ENCODE measurements at places on chromosomes 2 and 18. TPM values are rescaled to one million over a fixed set of nuclear protein-coding genes. Genes with fewer than 3 reads are reported as not detected.

The LRP1B gene
- not detected for total RNA-seq

DNA sequence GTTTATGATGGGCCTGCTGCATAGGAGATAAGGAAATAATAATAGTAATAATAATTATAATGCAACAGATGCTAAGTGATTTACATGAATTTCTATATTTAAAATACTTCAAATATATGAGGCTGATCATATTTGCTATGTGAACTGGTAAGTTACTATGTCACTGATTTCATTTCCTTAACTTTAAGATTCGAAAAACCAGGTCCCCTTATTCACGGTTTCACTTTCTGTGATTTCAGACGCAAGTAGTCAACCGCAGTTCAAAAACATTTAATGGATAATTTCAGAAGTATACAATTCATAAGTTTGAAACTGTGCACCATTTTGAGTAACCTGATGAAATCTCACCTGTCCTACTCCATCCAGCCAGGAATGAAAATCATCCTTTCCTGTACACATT, 1697.1 kb upstream of the LRRTM1 start:
- no peak for DNase-seq
- H3K36me3 ChIP-seq = no peaks in the 10 kb centered on the region
- H3K4me3 ChIP-seq = no peak overlapping the region
- no peak overlapping the region for H3K27ac ChIP-seq
- H3K4me1 ChIP-seq = no peaks in the 10 kb centered on the region

The ANKRD30BL gene
- total RNA-seq = not detected

DNA sequence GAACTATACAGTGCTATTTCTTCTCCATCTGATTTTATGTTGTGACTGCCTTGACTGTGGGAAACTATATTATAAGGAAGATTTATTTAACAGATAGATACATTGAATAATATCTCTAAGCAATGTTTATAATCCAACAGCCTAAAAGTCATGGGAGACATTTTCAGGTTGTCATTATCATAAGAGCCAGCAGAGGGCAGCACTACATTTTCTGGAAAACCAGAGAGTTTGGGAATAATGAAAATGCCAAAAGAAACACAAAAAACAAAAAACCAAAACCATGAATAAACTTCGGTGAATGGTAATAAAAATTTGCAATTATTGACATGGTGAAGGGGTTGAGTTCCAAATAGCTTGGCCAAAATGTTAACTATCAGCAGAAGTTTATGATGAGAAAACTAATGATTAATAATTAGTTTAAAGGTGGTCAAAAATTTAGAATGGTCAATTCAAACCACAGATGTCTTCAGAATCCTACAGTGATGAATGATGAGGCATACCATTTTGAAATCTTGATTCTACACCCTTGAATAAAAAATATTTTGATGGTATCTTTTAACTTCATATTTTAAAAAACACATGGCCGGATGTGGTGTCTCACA, 4.7 kb downstream of the EEF1B2 start:
- no peak overlapping the region for H3K27ac ChIP-seq
- H3K36me3 ChIP-seq = peaks cover 24% of the 10 kb centered on the region
- H3K4me1 ChIP-seq = peaks cover 17% of the 10 kb centered on the region

DNA sequence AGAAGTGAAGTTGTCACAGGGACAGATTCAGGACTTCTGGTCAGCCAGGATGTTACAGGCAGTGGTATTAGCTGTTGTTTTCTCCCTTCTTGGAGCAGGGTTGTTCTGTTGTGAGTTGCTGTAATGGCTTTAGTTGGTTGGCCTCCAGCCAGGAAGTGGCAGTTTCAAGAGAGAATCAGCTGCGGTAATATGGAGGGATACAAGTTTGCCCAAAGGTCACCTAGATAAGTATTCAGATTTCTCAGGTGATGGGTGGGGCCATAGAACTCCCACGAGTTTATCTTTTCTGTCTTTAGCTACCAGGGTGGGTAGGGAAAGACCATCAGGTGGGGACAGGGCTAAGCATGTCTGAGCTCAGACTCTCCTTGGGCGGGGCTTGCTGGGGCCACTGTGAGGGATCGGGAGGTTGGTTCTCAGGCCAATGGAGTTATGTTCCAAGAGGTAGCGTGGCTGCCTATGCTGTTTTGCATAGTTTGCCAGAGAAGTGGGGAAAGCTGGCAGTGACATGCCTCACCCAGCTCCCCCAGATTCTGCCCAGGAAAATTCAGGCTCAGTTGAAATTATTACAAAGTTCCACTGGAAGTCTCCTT, 640.4 kb upstream of the CHAC2 start:
- no peaks in the 10 kb centered on the region for H3K36me3 ChIP-seq
- no peak for DNase-seq
- no peaks in the 10 kb centered on the region for H3K4me1 ChIP-seq
- no peaks in the 10 kb centered on the region for H3K27me3 ChIP-seq
- H3K27ac ChIP-seq = no peak overlapping the region
